ENCODE measurements at places on chromosomes 16 and 17. TPM values are rescaled to one million over a fixed set of nuclear protein-coding genes. Genes with fewer than 3 reads are reported as not detected.

Gene TBC1D3D
- not detected for total RNA-seq

Gene ALOX12B
- total RNA-seq: not detected

Gene LRRC46
- not detected for total RNA-seq

Gene CD19
- not detected for total RNA-seq

Gene NATD1
- total RNA-seq: 1.8 TPM

Gene KLHL10
- 0.43 TPM for total RNA-seq

Gene SCNN1G
- not detected for total RNA-seq

Gene TAC4
- total RNA-seq: not detected

Gene CAPN15
- total RNA-seq: 10.5 TPM

Gene SPIRE2
- 1.00 TPM for total RNA-seq

Gene CLCN7
- 91.4 TPM for total RNA-seq

Gene KCNJ12
- 2.3 TPM for total RNA-seq

Gene ANKRD40CL
- total RNA-seq: not detected

Gene PRAC1
- total RNA-seq: not detected

Gene MRTFB
- 3.3 TPM for total RNA-seq

Gene KRTAP2-3
- total RNA-seq: not detected

Gene CD300A
- not detected for total RNA-seq

Gene GJD3
- total RNA-seq: 1.8 TPM

Gene TBC1D3I
- 0.28 TPM for total RNA-seq

Gene KCNH4
- not detected for total RNA-seq

Gene IQCK
- total RNA-seq: 6.5 TPM

Gene SCNN1B
- total RNA-seq: not detected

Gene CA10
- total RNA-seq: not detected

Gene ACSM2A
- not detected for total RNA-seq

Gene MAPT
- 0.18 TPM for total RNA-seq

Gene AGRP
- total RNA-seq: not detected

Gene OTOP2
- total RNA-seq: not detected

Gene WNT9B
- total RNA-seq: not detected

Gene HID1
- total RNA-seq: 0.28 TPM

Gene PAGR1
- 14.2 TPM for total RNA-seq

Gene BCL6B
- 0.83 TPM for total RNA-seq

Gene LITAF
- total RNA-seq: 57.9 TPM

Gene TPSB2
- not detected for total RNA-seq

Data from smooth muscle cell of bladder (primary cell).